ENCODE measurements at places on chromosomes 12 and 14.

DNA sequence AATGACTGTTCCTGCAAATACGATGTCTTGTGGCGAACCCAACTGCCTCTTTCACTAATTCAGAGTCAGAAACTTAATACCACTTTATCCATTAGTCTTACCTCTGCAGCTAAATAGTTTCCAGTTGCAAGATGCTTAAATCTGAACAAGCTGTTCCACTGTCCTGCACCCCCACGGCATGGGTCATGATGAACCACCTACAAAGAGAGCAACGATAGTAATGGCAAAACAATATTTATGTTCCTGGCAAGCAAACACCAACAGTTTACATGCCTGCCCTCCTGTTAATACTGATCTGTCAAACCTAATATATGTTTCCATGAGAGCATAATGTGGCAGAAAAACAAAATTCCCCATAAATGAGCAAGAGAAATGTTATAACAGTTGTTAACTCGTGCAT is 121.9 kb downstream of the ITPR2 start:
- no peak for DNase-seq

DNA sequence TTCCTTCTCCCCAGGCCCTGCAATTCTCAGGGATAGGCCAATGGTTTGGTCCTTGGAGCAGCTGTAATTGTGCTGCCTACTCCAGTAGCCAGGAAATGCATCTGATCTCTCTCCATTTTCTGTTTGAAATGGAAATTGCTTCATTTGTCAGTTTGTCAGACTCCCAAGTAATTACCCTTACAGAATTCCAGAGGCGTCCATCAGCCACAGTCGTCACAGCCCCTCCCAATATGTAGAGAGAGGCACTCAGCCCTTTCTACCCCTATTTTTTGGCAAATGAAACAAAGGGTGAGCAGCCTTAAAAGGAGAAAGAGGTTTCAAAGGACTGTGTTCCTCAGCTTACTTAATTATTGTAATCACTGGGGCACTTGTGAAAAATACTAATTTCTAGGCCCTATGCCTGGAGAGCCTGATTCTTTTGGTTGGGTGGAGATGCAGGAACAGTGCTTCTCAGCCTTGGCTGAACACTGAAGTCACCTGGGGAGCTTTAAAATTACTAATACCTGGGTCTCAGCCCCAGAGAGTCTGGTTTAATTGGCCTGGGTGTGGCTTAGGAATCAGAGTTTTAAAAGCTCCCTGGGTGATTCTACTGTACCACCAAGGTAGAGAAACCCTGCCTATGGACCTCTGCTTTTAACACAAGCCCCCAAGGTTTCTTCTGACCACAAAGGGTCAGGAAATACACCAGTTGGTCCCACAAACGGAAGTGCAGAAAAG is 190.0 kb downstream of the EMP1 start:
- DNase-seq: no peak

GRCh38 chr14:71764701-71765382 is 167.4 kb upstream of the RGS6 start:
- no peak for DNase-seq

GRCh38 chr14:93302688-93303581 is 29.9 kb downstream of the BTBD7 start:
- DNase-seq: no peak

- no peak for DNase-seq
Measured at GRCh38 chr14:70917633-70918032, 10.4 kb downstream of the PCNX1 start.

GRCh38 chr14:92783813-92784431 is 10.2 kb upstream of the GOLGA5 start:
- peak; percentile 30 for DNase-seq

DNA sequence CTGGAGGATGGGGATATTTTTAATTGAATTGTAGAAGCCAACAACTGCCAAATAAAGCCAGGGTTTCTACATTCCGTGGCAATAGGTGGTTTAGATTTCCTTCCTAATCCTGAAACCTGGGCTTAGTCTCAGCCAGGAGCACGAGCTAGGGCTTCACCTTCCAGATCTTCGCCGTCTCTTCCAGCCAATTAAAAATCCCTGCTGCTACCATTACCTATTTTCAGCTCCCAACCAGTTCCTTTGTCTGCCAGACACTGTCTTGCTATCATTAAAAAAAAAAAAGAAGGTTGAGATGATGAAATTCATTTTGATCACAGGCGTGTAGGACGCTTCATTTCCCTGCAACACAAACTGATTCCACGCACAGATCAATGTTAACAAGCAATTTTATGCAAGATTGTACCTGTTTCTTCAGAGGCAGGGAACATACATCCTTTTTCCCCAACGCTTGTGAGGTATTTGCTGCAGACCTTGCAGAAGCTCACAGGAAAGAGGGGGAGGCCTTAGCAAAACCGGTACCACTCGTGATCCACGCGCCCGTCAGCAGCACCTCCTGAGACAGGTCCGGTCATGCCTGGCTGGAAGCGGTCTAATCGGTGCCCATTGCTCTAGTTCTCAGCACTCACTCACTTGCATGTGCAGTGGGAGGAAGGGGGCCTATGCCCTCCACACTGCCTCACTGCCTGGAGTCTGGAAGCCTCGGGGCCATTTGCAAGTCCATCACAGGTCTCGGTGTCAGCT is 65.1 kb downstream of the SLC6A12 start:
- DNase-seq: no peak

- DNase-seq: no peak
Measured at GRCh38 chr12:75583355-75583754, 71.9 kb upstream of the KRR1 start.
